CD4-positive, alpha-beta T cell (primary cell): ENCODE measurements at places on chromosomes 5 and 9.

- no peak for DNase-seq
Observed at GRCh38 chr5:76224898-76225297, 141.7 kb downstream of the SV2C start.

DNA sequence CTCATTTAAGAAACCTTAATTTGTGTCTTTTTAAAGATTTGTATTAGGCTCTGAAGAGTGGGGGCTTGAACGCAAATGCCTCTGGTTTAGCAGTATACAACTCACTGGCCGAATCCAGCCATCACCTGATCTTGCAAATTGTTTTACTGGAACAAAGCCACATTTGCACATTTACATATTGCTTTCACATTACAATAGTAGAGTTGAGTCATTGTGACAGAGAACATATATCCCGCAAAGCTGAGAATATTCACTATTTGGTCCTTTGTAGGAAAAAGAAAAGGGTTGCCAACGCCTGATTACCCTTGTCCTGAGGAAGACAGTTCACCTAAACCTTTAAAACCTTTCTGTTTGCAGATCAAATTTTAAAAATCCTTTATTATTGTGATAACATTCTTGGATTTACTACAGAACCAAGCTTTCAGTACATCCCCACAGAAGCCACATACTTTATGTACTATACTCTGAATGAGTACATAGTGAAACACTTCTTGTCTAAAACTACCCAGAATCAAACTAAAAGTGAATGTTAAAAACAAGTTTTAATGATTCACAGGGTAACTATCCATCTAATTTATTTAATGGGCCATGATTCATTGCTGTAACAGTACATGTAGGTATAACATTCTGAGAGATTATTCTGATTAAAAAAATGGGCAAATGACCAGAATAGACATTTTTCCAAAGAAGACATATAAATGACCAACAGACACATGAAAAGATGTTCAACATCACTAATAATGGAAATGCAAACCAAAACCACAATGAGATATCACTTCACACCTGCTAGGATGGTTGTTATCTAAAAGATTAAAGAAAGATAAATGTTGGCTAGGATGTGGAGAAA, 161.0 kb downstream of the SLC25A46 start:
- no peak for DNase-seq

DNA sequence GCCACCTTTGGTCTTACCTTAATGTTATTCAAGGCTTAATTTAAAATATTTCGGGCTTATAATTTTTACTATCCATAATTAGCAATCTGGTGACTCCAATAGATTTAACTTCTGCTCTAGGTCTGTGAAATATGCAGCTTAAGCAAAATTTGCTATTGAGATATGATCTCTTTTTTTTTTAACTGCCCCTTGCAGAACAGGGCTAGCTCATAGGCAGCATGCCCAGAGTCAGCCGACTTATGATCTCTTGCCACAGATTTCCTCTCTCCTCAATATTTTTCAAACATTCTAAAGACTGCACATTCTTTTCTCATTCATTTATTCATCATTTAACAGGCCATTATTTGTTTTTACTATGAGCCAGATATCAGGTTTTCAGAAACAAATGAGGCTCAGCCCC, 4.5 kb downstream of the TTC23L start:
- no peak for DNase-seq

DNA sequence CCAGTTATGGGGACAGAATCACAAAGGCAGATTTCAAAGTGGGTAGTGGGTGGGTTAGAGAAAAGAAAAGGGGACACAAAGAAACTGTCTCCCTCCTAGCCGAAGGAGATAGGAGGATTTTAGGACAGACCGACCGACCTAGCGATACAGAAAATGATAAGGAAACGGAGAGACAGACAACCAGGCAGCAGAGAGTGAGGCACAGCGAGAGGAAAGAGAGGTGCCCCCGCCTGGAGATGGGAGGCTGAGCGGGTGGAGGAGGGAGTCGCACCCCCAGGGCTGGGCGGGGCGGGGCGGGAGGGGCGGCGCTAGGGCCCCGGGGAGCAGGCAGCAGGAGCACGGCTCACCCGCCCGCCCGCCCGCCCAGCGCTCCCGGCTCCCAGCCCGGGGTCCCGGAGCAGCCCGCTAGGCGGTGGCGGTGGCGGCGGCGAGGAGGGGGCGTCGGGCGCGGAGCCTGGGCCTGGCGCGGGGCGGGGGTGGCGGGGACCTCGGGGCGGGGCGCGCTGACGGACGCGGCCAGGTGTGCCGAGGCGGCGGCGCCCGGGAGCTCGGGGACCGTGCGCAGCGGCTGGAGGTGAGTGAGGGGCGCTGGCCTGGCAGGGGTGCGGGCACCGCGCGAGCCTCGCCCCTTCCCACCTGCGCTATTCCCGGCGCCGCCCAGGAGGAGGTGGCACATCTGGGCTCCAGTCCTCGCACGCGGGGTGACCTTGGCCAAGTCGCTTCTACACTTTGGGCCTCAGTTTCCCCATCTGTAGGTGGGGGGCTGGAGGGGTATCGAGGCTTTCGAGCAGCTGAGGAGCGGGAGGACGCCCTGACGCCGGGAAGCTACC, 15.9 kb upstream of the SYNPO start:
- peak; percentile 14 for DNase-seq

DNA sequence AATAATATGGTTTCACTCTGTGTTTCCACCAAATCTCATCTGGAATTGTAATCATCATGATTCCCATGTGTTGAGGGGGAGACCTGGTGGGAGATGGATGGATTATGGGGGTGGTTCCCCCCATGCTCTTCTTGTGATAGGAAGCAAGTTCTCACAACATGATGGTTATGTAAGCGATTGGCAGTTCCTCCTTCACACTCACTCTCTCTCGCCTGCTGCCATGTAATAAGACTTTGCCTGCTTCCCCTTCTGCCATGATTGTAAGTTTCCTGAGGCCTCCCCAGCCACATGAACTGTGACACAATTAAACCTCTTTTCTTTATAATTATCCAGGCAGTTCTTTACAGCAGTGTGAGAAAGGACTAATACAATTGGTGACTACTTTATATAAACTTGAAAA, 48.4 kb downstream of the PTBP3 start:
- DNase-seq, result no peak

- no peak for DNase-seq
Observed at GRCh38 chr9:114282926-114283325, 40.0 kb upstream of the ORM1 start.

- no peak for DNase-seq
Observed at GRCh38 chr5:141845371-141845851, 32.8 kb downstream of the PCDH1 start.

GRCh38 chr5:103256178-103256577, 2.4 kb upstream of the MACIR start:
- no peak for DNase-seq

DNA sequence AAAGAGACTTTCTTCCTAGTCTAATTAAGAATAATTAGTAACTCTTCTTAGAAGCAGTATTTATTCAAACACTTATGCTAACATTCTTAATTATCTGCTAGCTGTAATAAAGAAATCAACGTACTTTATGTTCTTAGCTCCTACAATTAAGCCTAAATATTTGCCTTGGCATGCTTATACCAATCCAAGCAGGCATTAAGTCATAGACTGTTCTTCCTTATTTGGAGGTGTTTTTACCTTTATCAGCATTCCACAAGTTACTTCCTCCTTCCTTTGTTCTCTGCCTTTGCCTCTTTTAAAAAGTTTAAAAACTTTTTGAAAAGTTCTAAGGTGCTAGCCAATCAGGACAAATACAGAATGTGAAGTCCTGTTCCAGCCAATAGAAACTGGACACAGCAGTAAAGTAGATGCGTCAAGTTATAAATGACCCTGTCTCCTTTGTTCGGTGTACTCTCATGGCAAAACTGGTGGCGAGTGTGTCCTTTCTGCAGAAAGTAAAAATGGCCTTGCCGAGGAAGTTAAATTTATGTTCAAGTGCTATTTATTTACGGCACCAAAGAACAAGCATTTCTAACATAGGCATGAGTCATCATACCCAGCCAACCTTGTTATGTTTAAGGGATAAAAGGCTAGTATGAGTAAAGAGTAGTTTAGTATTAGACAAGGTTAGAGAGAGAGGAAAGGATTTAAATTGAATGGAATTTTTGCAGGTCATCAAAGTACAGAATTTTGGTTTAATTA, 58.6 kb downstream of the GPBP1 start:
- no peak for DNase-seq

DNA sequence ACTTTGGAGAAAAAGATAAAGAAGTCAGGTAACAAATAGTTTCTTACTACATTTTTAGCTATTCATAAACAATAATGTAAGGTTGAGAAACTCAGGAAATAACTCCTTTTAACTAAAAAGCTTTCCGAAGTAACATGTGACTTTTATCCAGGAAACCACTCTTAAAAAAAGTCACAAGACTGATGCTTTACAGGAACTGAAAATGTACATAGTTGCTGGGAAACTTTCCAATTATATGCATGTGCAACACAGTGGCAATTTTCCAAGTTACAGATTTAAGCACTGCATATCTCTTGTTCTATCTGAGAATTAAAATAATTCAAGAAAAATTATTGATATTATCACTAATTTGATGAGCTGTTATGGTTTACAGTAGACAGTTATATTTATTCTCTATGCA, 105.2 kb downstream of the CDH10 start:
- peak; percentile 17 for DNase-seq

DNA sequence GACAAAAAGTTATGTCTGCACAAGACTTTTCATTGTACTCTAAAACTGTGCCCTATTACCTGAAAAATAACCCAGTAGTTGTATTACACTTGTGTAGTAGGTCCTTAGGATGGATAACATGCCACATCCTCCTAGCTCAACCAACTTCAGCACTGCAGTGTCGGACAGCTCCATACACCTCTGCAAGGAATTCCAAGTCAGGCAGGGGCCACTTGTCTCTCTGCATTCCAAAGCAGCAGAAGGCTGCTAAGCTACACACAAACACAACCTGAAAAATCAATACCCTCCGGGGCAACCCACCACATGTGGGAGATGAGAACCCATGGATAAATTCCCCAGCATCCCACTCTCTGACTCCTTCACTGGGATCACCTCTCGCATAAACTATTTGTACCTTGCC, 50.2 kb downstream of the MED10 start:
- DNase-seq, result no peak

GRCh38 chr5:15475367-15475766, 24.6 kb upstream of the FBXL7 start:
- no peak for DNase-seq

DNA sequence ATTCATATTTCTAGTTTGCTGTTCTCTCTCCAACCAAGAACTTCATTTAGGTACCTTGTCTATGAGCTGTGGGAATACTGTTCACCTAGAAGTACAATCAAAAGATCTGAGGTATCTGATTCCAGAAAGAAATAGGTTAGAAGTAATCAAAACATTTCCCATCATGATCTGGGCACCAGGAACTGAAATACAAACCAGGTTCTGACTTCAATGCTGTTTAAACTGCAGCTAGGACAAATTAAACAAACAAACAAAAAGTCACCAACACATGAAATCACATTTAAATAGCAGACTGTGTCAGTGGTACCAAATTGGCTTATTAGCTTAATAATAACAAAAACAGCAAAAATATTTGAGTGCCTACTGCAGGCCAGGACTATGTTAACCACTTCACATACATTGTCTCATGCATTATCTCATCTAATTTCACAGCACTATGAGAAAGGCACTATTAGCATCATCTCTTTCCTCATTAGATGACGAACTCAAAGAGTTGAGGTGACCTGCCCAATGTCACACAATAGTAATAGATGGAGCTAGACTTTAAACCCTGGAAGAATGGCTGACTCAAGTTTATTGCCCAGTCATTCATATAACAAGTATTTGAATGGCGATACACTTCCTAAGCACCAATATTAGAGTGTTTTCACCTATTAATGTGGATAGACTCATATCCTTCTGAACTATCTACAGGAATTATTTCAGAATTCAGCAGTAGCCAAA, 14.5 kb downstream of the PLPP1 start:
- DNase-seq, result no peak

- no peak for DNase-seq
Observed at GRCh38 chr5:156802501-156802900, 47.6 kb upstream of the PPP1R2B start.

- no peak for DNase-seq
Observed at GRCh38 chr5:37771731-37772130, 68.1 kb downstream of the GDNF start.

DNA sequence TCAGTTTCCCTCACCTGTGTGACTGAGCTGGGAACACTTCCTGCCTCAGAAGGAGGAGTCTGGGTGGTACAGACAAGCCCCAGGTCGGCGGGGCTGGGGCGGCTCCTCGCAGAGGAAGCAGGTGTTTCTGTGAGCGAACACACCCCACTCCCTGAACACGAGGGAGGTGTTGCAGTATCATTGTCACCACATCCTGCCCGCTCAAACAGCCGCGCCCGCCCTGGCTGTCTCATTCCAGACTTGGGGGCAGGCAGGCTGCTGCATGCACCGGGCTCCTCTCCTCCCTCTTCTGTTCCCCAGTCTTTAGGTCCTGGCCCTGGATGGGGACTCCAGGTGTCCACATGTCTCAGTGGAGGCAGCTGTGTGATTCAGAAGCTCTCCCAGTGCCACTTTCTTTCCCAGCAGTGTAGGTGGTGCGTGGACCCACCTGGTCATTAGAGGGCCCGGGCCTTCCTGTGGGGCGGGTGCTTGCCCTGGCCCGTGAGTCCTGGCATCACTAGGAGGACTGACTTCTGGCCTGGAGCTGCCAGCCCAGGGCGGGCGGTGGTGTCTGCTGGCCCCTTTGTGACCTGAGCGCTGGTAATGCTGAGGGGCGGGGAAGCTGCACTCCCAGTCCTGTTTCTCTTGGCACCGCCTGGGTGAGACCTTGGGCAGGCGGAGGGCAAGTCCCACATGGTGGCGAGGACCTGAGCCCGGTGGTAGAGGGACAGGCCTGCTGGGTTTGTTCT, 18.3 kb upstream of the PHYHD1 start:
- peak; percentile 93 for DNase-seq

GRCh38 chr5:102750151-102750834, 4.8 kb upstream of the PAM start:
- no peak for DNase-seq

DNA sequence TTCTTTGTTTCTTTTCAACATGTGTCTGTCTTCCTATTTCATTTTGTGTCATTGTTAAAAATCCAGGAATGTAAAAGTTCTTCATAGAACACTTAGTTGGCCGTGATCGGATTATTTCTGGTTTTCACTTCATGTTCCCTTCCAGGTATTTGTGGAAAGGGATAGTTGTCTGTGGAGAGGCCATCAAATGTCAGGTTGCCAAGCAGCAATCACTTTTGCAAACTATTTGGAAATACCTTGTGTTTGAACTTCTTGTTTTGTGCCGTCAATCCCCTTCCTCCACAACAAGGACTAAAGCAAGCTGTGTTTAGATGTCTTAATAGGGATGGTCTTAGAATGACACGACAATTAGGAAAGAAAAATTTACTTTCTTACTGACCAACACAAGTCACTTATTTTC, 116.9 kb upstream of the MPDZ start:
- DNase-seq, result no peak

- no peak for DNase-seq
Observed at GRCh38 chr9:106421772-106422171, 441.2 kb upstream of the ZNF462 start.
